ENCODE measurements at places on chromosomes 6 and 20.

GRCh38 chr6:92887871-92888270 lies 531.5 kb downstream of the EPHA7 start:
- no peak for DNase-seq

- no peak for DNase-seq
Measured at GRCh38 chr6:17418281-17419188, 25.1 kb downstream of the CAP2 start.

- no peak for DNase-seq
Measured at GRCh38 chr6:105359419-105360370, 43.2 kb downstream of the PREP start.

DNA sequence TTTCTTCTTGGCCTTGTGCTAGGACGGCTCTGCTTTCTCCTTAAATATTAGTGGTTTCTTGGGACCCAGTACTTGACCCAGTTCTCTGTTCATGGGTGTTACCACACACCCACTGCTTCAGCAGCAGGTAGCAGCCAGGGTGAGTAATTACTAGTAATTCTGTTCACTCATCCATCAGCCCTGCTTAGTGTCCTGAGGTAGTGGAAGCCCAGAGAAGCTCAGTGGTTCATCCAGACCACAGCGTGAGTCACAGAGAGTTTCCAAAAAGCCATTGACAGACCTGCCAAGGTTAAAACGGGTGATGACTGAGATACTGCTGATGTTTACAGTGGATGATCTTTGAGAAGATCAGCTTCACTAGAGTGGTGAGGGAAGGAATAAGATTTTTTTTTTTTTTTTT lies 51.7 kb upstream of the HINT3 start:
- peak; percentile 35 for DNase-seq

DNA sequence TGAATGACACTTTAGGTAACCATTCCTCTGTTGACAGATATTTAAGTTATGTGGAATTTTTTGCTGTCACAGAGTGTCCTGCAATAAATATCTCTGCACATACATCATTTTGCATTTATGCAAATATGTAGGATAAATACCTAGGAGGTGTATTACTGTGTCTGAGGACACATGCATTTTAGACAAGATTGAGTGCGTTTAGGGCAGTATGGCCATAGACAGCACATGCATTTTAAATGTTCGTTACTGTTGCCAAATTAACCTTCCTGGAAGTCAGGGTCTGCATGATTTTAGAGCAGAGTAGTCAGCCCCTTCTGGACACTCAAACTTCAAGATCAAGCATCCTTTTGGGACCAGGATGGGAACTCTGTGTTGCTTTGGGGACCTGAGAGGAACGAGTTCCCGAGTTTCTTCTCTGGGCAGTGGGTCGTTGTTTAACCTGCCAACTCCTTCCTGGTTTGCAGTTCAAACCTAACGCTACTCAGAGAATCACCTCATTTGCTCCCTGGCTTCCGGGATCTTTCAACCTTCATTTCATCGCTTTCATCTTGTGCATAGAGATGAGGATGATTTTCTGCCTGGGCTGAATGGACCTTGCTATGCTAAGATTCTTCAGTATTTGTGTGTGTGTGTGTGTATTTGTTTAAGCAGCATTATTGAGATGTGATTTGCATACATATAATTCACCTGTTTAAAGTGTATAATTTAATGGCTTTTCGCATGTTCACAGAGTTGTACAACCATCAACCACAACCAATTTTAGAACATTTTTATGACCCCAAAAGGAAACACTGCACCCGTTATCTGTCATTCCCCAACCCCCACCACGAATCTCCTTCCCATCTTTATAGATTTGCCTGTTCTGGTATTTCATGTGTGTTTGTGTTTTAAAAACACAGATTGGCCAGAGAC lies 9.8 kb downstream of the BCAS4 start:
- no peak for DNase-seq

GRCh38 chr20:47258745-47259695 lies 97.5 kb downstream of the ZMYND8 start:
- DNase-seq: no peak

GRCh38 chr6:163248051-163248450 lies 166.5 kb upstream of the QKI start:
- DNase-seq: no peak

DNA sequence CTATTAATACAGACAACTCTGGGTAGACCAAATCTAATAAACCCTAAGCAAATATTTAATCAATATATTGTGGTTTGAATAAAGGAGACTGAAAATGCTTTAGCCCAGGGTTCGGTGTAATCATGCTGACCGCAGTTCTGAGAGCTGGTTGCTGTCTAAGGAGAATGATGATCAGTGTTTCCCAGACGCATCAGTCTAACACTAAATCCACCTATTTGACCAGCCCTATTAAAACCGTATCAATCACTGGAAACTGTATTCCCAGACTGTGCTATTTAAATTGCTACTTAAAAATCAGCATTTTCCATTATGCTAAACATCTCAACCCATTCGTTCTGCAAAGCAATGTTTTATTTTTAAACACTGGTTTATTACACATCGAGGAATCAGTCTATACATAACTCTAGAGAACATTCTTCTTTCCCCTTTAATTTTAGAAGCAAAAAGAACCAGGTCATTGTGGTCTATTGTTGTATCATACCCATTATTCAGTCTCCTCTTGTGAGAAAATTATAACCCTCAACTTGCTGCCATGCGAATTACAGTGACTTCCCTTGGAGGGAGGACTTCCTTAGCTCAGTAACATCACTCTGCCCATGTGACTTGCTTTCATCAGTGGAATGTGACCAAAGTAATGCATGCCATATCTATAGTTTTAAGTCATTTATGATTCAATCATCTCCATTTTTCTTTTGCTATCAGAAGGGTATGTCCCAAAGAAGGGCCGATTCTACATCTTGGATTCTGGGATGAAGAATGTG lies 515.2 kb upstream of the JAG1 start:
- DNase-seq: no peak
